ENCODE measurements at places on chromosomes 4 and X.

DNA sequence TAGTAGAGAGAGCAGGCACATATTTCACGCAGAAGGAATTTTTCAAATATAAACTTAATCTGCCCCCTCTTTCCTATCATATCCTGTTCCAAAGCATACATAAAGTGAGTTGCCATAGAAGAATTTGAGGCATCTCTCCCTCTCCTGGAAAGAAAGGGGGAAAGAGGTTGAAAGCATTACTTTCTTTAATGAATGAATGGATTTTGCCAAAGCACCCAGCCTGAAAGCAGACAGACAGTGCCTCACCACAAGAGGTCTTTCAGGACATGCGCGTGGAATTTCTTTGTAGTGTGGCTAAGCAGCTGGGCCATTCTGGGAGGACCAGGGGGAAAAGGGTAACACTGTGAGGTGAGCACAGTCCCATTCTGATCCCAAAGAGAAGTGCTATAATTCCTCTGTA, 651.4 kb downstream of the IQCM start:
- DNase-seq = peak; percentile 12

- DNase-seq = no peak
These were observed 135.9 kb upstream of the NKX1-1 start for GRCh38 chr4:1542226-1542490.

DNA sequence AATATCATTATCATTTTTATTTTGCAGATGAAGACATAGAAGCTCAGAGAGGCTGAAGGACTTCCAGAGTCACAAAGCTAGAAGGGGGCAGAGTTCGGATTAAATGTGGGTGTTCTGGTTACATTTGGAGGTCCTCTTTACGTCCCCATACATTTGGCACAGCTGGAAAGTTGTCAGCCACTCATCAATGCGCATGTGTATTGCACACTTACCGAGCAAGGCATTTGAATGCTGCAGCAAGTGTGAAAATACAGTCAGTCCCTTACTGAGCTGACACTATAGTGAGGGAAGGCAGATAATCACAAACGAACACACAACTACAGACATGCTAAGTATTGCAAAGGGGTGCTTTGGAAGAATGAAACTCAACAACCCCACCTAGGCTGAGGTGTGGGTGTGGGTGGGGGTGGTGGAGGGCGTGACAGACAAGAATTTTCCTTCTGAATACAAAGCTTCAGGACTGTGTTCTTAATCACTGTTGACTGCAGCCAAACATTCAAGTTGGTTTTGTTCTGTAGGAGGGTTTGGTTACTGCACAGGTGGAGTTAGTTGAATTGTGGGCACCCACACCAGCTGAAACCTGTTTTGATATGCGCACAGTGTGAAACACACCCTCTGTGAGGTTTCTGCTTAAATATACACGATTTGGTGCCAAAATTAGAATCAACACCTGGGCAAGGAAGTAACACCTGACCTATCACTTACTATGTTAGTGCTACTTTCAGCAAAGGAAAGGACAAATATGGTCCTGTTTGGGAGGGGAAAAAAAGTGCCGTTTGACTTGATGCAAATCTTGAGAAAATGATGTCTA, 72.4 kb downstream of the COQ2 start:
- no peak for DNase-seq

DNA sequence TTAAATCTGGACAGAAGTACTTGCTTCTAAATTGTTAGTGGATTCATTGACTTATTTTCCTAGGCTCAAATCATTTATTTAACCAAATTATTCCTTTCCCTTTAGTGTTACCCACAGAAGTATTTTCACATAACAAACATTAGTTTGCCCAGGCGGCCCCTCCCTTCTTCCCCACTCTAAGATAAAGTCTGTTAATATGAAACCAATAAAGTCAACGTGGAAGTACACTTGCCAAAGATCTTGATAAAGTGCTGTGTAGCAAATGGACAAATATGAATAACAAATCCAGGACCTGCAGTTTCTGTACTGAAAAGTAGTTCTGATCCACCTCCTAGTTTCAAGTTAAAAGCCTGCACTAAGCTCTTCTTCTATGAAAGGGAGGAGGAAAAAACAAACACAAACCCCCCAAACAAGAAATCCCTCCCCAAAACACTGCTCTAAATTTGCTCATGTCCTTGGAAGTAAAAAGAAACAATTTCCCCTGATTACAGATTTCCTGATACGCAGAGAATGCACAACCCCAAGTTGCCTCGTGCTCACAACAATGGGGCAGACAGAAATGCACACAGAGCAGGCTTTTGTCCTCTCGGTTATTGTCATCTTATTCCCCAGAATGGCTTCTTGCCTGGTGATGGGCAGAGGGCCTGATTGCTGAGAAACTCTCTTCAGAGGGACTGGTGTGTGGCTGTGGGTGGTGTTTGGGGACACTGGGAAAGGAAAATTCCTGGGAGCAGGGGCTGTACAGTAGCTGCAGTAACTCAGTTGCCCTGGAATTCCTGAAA, 23.2 kb downstream of the TMSB4X start:
- no peak for DNase-seq

DNA sequence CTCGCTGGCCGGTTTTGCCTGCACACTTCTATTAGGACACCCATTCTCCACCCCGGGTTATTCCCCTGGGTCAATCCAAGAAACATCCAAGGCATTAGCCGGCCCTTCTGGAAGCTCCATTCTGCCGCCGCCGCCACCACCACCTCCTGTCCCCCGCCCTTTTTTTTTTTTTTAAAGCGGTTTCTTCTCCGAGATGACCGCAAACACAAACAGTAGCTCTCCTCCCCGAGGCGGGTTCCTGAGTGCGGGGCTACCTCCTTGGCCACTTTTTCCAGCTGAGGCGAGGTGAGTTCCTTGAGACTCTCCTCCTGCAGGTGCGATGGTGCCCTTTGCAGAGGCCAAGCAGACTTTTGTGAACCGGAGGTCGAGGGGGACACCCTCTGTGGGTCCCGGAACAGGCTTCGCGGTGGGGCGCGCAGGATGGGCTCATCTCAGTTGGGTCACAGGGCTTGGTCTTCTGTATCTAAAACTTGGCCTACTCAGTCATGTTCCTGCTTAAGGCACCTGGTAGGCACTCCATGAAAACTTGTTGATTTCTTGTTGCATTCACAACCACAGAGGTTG, 930 bp downstream of the NWD2 start:
- DNase-seq = no peak

GRCh38 chrX:41499195-41499594, 52.1 kb downstream of the NYX start:
- no peak for DNase-seq

DNA sequence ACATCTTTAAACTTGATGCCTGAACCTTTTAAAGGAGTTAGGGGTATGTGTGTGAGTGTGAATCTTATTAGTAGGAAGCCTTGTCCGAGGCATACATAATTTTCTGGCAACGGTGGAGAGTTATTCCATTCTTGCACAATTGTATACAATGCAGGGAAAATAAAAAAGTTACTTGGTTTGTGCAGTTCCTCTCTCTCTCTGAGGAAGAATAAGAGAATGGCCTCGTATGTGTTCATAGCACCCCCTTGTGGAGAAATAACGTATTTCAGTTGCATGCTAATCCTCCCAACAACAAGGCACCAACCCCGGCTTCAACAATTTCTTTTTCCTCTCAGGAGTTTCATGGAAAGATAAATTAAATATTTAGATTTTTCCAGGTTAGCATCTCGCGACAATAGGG, 33.7 kb upstream of the FGF13 start:
- DNase-seq = peak; percentile 71

- DNase-seq = no peak
These were observed 127.5 kb downstream of the GALNTL6 start for GRCh38 chr4:171940656-171941055.

DNA sequence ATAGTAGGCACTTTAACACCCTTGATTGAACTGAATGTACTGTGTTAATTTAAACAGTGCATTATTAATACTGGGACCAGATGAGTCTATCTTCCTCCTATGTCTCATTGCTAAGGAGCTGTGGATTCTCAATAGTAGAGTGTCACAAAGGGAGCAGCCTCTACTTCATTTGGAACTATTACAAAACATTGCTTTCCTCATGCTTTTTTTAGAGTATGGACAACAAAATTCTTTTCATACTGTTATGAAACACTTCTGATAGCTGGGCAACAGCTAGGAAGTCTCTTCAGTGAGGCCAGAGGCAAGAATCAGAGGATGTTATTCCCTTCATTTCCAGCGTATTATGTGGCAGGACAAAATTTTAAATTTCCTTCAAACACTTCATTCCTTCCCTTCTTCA, 160.8 kb downstream of the FBXO8 start:
- no peak for DNase-seq

GRCh38 chr4:138978600-138978999, 37.0 kb upstream of the NOCT start:
- DNase-seq = no peak

GRCh38 chrX:40164751-40165150, 67.0 kb upstream of the BCOR start:
- DNase-seq = no peak
